ENCODE measurements at places on chromosomes 3 and 15.

GRCh38 chr15:89163271-89164055 lies 57.9 kb downstream of the RLBP1 start:
- DNase-seq: no peak

DNA sequence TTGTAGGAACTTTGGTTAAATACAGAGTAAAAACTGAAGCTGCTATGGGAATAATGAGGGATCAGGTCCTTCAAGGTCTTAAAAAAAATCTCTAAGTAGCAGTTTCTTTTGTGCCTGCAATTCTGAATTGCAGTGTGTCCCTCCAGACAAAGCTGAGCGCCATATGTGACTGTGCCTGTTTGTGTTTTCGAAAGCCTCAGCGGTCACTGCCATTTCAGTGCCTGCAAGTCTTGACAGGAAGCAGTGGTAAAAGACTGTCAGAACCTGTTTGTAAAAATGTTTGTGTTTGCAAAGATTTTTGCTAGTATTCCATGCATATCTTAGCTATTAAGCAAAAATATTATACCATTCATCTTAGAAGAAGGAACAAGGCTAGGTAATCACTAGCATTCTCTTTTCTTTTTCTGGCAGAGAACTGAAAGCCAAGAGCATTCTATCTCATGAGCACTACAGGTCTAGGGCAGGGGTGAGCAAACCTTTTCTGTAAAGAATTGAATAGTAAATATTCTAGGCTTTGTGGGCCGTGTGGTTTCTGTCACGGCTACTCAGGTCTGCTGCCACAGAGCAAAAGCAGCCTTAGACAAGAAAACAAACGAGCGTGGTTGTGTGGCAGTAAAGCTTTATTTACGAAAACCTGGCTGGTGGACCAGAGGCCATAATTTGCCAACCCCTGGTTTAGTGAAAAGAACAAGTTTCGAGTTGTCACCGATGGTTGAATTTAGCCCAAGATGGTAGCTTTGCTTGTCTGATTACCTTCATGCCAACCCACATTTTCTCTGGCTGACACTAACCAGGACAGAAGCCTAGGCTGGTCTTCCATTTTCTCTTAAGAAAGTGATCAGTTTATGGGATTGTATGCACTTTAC lies 134.4 kb downstream of the CACNA1D start:
- DNase-seq: no peak

- no peak for DNase-seq
Measured at GRCh38 chr3:55455915-55456314, 31.2 kb downstream of the WNT5A start.

DNA sequence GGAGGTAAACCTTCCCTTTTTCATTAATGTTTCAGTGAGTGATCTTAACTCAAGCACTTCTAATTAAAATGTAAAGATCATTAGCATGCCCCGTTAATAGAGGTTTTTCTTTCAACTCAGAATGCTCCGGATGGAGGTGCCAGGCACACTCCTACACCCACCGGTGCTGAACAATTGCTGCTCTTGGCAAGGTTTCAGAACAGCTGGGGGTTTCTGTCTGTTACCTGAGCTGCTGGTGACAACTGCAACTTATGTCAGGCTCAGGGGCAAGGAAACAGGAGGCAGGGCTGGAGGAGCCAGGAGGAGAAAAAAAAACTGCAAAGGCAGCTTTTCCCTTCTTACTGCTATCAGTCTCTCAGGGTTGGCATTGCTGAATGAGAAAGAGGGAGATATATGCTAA lies 250.1 kb downstream of the DIPK2A start:
- no peak for DNase-seq

DNA sequence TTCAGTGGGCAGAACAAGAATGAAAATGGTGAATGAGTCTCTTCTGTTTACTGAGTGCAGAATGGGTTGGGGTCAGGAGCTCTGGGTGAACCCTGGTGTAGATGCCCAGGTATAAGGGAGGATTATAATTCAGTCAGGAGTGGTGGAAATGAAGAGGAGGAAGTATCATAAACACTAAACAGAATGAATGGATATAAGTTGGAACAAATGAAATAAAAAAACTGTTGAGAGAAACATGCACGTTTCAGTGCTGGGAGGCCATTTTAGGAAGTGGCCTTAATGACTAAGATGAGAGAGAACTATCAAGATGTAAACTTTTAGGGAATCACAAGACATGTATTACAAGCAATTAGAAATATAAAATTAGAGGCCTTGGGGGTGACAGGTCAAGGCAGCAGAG lies 32.8 kb upstream of the LEKR1 start:
- DNase-seq: no peak

- DNase-seq: no peak
Measured at GRCh38 chr3:18562364-18563154, 137.4 kb upstream of the SATB1 start.

DNA sequence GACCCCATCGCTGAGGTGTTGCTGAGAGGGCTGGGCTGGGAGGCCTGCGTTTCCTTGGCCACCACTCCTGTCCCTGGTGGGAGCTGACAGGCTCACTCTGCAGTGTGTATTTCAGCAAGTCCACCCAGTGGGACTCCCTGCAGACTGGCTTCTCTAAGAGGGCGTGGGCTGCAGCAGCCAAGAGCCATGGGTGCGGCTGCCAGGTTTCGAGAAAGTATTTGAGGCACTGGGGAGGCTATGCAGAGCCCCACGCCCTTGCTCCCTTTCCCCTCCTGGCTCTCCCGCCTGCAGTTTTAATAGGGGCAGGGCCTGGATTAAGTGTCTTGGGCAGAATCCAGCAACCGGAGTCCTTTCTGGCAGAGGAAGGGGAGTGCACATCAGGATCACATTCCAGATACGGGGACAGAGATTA lies 242.1 kb downstream of the THSD4 start:
- DNase-seq: no peak

- DNase-seq: peak; percentile 25
Measured at GRCh38 chr15:39919748-39920509, at the start of gene GPR176. Gene GPR176, minus strand, starts transcription at chr15:39920266. Its CDS starts 240 bp downstream, at chr15:39920026.

DNA sequence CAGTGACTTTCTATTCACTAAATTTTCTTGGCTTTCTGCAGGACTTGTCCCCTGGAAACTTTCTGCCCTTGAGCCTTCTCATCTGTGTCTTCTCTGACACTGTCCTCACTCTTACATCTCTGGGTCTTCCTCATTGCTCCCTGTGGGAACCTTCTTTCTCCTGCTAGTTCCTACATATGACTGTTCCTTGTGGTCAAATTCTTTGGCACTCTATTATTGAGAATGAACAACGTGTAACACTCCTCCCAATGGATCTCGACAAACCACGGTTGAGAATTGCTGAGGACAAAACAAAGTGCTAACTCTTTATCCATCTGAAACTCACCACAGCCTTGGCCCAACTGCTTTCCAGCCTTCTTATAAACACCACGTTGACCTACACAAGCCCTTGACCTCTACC lies 3.5 kb upstream of the FAM81A start:
- DNase-seq: no peak

GRCh38 chr3:185254799-185255198 lies 950 bp upstream of the EHHADH start:
- DNase-seq: no peak

GRCh38 chr3:88189361-88189810 lies 39.6 kb downstream of the C3orf38 start:
- no peak for DNase-seq

- DNase-seq: no peak
Measured at GRCh38 chr15:29266052-29266582, 3.5 kb downstream of the NSMCE3 start.

DNA sequence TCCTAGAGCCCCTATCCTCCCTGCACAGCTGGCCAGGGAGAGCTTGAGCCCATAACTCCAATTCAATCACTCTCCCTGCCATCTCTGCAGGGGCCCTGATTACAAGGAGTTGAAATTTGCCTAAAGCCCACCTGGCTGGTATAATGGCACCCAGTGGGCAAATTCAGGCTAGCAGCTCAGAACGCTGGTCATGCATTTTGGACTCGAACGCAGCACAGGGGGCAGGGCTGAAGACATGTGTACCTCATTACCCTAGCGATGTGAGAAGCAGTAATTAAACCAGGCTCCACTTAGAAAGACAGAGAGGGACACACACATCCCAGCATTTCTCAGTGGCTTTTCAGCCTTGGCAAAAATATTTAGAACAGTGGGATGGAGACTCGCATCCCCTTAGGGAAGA lies 3.2 kb downstream of the INSYN1 start:
- DNase-seq: no peak

- no peak for DNase-seq
Measured at GRCh38 chr15:91980502-91981267, 127.2 kb downstream of the SLCO3A1 start.

GRCh38 chr3:148070041-148070440 lies 627.7 kb upstream of the AGTR1 start:
- DNase-seq: no peak

DNA sequence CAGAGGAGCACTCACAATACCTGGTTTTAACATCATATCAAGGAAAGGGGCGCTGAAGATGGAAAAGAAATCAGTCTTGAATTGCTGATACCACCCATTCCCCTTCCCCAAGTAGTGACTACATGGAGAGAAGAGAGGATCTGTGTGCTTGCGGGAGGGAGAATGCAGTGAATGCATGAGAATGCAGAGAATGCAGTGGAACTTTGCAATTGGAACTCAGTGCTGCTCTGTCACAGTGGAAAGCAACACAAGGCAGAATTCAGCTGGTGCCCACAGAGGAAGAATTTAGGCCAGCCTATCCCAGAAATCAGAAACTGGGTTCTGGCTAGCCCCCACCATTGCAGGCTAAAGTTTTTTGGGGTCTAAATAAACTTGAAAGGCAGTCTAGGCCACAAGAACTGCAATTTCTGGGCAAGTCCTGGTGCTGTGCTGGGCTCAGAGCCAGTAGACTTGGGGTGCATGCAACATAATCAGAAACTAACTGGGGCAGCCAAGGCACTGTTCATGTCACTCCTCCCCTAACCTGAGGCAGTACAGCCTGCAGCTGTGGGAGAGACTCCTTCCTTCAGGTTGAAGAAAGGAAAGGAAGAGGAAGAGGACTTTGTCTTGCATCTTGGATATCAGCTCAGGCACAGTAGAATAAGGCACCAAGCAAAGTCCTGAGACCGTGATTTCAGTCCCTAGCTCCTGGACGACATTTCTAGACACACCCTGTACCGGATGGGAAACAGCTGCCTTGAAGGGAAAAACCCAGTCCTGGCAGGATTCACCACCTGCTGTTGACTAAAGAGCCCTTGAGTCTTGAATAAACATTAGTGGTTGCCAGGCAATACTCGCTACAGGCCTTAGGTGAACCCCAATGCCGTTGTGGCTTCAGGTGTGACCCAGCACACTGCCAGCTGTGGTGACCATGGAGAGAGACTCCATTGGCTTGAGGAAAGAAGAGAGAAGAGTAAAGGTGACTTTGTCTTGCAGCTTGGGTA lies 329.3 kb downstream of the TBL1XR1 start:
- DNase-seq: no peak

GRCh38 chr3:43426388-43426787 lies 140.0 kb downstream of the SNRK start:
- no peak for DNase-seq

DNA sequence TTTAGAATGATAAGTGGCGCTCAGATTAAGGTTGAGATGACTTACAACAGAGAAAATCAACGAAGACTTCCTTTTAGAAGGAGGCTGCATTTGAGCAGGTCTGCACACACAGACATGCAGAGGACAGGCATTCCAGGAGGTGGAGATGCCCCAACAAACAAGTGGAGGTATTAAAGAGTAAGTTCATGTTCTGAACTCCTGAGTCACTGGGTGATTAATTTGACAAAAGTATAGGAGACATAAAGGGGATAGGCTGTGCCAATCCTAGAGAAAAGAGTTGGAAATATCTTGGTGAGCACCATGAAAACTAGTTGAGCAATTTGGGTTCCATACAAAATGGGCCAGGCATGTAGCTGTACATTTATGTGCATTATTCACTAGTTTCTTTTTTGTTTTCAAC lies 33.5 kb upstream of the BCL6 start:
- DNase-seq: no peak

DNA sequence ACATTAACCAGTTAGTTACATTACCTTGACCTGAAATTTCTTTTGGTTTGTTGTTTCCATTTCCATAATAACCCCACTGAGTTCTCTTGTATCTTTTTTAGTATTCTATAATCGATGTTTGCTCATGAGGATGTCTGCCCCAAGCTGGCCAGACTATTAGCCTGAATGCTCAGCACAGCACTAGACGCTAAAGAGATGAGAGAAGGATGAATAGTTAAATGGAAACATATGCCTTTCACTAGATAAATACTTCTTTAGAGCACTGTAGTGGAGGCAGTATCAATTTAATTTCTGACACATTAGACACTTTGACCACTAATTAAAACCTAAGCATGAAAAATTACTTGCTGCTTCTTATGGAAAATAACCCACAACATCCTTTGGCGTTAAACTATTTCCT lies 654.9 kb upstream of the KCNMB2 start:
- DNase-seq: no peak

DNA sequence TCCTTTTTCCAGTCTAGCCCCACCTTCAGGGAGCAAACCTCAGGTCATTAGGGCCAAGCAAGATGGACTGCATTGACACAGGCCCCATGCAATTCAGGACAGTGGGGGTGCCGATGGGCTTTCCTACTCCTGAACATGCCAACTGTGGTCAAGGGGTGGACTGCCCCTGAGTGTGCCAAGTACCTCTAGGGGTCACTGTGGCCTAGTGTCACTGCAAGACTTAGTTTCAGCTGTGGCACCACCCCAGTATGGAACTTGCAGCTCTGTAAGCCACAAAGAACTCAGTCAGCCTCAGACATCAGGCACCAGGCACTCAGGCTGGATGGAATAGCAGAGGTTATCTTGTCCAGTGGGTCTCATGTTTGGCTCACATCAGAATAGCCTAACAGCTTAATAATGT lies 32.3 kb downstream of the EXOG start:
- no peak for DNase-seq

DNA sequence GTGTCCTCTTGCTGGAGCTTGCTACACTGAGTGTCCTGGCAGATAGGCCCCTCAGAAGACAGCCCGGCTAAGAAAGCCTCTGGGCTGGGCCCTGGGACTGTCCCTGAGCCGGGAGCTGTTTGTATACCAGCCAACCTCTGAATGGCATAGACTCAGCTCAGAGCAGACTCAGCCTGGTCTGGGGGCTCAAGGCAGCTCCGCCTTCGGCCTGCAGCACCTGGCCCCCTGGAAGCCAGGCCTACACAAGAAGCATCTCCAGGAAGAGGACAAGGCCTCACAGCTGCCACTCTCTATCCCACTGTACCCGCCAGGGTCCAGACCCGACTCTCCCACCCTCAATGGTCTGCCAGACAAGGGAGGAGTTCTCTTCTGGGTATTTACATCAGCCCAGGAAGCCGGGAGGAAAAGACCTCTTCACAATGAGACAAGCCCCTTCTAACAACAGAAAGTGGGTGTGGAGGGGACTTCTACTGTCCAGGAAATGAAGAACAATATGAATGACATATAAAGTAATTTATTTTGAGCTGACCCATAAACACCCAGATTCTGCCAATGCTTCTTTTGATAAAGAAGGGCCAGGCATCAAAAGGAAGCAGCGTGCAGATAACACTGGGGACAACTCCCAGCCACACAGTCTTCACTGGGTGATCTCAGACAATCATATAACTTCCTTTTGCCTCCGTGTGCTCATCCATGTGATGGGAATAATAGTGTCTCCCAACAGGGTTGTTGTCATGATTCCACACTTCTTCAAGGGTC lies 110.2 kb downstream of the TPRA1 start:
- no peak for DNase-seq

- DNase-seq: no peak
Measured at GRCh38 chr15:100716456-100717085, 114.2 kb downstream of the ASB7 start.

- no peak for DNase-seq
Measured at GRCh38 chr15:66820481-66821176, 118.6 kb downstream of the SMAD6 start.

GRCh38 chr15:38084289-38084688 lies 149.8 kb downstream of the TMCO5A start:
- no peak for DNase-seq
